ENCODE measurements at places on chromosomes 6 and 20.

DNA sequence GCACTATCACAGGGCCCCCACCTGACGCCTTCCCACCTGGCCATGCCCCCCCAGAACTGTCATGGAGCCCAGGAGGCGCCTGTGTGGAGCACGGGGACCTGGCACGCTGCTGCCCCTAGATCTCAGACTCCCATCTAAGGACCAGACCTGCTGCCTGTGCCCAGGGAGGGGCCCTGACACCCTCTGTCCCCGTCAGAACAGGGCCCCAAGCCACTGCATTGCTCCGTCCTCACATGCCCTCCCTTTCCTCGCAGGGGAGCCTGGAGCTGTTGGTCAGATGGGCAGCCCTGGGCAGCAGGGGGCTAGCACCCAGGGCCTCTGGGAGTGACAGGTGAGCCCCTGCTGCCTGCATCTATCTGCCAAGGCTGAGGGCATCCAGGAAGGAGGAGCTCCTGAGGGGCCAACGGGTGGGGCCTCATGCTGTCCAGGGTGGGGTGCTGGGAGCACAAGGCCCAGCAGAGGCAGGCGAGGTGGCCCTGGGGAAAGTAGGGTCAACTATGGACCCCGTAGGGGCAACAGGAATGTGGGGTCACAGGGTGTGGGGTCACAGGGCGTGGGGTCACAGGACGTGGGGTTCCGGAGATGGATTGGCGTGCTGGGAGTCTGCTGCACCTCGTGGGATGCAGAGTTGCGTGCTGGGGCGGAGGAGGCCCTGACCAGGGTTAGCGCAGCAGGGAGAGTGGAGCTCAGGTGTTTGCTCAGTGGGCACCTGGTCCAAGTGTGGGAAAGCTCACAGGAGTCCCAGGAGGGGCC is 31.6 kb downstream of the CHRNA4 start:
- no peak for DNase-seq

GRCh38 chr6:121823437-121823851 is 388.0 kb downstream of the GJA1 start:
- DNase-seq = no peak

DNA sequence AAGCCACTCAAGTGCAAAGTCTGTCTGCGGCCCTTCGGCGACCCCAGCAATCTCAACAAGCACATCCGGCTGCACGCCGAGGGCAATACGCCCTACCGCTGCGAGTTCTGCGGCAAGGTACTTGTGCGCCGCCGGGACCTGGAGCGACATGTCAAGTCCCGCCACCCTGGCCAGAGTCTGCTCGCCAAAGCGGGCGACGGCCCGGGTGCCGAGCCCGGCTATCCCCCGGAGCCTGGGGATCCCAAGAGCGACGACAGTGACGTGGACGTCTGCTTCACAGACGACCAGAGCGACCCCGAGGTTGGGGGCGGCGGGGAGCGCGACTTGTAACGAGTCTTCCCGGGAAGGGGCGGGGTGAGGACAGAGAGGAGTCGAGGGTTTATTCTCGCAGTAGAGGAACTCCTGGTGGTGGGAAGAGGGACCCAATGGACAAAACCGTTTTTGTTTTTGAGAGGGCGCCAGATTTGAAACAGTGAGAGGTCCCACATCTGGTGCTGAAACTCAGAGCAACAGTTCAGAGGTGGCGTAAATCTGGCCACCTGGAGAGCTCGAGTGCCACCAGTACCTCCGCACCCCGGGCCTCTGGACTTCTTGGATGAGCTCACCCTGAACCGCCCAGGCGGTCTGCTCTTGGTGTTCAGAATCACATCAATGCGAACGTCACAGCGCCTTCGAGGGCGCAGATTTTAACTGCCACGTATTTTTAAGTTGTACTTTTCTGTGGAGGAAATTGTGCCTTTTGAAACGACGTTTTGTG is 8.0 kb downstream of the PRDM13 start:
- DNase-seq = no peak

DNA sequence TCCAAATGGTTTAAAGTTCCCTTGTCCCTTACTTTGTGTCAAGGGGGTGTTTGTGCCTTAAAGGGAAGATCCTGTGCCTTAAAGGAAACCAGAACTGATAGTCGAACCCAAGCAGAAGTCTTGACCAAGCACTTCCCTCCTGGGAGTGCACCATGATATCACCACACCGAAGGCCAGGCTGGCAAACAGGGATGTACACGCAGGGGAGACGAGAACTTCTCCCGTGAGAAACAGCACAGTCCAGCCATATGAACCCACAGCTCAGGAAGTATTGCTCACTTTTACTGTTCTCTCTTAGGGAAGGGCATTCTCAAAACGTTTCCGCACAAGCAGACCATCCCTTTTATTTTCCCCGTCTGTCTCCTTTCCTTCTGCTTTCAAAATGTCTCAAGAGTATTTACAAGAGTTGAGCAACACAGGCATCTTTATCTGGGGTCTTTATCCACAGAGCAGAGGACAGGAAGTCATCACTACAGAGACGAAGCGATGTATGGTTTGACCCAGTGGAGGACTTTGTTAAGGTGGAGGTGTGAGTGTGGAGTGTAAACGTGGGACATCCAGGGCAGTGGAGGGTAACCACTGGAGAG is 12.8 kb upstream of the SERPINB1 start:
- DNase-seq = peak; percentile 81

GRCh38 chr20:32036252-32036651 is 15.8 kb upstream of the HCK start:
- no peak for DNase-seq

- DNase-seq = no peak
Observed at GRCh38 chr20:15842872-15843271, 730.4 kb downstream of the KIF16B start.

DNA sequence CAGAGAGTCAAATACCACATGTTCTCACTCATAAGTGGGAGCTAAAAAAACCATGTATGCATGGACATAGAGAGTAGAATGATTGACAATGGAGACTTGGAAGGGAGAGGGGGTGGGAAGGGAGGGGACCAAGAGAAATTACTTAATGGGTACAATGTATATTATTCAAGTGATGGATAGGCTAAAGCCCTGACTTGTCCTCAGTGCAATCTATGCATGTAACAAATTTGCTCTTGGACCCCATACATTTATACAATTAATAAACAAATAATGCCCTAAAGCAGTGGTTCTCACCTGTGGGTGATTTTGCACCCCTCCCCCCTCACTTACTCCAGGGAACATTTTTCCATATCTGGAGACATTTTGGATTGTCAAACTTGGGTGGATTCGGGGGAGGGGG is 33.5 kb upstream of the NEDD9 start:
- DNase-seq = no peak

GRCh38 chr6:81934936-81935335 is 182.5 kb upstream of the TENT5A start:
- no peak for DNase-seq

DNA sequence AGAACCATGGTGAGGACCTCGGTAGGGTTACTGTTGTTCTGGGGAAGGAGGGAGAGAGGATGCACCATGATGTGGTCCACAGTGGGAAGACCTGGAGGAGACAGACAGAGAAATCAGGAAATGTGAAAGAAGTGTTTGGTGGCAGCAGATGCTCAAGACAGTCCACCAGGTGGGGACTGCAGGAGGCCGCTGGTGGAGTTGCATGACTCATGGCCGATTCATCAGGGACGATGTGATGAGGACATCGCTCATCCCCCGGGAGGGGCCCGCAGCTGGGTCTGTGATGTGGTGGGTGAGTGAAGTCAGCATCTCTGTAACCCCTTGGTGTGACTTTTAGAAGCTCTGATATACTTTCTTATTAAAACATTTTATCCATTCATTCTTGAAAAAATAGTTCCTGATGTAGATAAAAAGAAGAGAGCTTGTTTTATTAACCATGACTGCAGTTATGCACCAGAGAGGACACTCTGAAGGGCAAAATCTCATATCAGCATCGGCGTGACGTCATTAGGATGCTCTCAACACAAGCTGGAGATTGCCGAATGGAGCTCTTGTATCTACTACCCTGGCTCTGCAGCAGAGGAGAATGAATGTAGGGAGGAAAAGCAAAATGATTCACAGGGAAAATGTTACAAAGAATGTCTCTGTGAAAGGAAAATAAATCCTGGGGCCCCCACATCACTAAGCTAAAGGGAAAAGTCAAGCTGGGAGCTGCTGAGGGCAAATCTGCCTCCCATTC is 71.2 kb downstream of the RAMACL start:
- DNase-seq = peak; percentile 24

DNA sequence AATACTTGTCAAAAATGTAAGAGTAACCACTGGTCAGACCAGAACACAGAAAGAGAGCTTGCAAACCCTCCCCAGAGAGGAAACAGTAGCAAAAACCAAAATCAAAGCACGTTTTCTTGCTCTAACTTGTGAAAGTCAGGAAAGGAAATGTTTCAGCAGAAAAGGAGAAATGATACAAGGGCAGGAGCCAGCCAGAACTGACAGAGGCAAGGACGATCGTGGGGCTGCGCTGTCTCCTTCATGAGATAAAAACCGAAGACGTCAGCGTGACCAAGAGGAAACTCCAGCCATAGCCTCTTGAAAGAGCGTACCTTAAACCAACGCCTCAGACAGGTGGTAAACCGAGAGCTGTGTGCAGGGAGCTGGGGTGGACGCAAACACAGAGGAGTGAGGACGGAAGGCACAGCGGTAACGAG is 27.5 kb downstream of the LAMA5 start:
- DNase-seq = no peak

DNA sequence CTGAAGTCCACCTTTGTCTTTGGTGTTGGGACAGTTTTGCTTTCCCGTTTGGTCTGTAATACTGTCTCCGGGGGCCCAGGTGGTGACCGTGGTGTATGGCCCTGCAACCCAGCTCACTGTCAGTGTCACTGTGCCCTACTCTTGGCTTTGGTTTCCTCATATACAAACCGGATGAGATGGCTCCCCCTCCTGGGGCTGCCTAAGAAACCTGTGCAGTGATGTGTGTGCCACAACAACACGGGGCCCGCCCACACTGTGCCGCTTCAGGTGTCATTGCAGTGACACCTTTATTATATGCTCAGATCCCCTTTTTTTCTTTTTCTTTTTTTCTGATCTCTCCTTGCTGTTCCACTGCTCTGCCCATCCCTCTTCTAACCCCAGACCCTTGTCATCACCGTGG is 73.9 kb downstream of the RAMACL start:
- DNase-seq = no peak

DNA sequence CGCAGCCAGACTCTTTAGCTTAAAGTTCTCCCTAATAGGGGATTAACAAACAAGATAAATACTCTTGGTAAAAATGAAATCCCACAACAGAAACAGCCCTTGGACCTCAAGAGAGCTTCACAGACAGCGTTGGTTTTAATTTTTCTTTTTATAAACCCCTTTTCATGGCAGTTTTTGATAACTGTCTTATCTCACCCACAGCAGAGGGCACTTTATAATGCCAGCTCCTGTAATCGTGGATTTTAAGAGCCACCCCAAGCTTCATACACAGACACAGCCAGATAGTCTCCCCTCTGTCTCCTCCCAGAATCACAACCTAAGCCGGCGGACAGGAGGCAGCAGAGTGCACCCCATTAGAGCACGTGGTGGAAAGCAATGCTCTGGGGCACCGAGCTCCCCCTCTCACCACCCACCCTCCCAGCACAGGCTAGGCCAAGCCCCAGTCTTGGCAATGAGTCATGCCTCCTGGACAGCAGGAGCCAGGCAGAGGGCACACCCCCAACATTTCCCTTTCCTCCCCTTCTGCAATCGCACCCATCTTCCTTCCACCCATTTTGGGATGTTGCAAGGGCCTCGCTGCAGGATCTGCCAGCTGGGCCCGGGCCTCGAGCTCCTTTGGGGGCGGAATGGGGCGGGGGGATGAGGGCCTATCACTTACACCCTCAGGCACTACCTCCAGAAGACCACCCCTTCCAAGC is 2.4 kb downstream of the JAG1 start:
- DNase-seq = peak; percentile 85

DNA sequence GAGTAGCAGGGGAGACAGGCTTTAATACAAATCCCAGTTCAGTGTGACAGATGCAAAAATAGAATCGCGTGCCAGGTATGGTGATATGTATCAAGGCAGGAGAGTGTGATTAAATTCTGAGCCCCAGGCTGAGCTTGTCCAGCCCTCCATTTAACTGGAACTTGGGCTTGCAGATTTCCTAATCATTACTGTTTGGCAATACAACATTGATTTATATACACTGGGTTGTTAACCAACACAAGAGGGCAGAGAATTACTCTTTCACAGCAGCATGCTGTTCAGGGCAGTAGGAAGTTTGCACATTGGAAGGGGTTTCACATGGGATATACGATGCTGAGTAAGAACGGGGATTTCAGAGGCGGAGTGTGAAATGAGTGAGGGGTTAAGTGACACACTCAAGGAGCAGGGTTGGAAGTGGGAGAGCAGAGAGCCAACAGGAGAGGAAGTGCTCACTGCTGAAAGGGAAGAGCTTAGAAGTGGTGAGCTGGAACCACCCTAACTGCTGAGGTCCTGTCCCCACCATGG is 70.8 kb upstream of the ATXN1 start:
- no peak for DNase-seq

DNA sequence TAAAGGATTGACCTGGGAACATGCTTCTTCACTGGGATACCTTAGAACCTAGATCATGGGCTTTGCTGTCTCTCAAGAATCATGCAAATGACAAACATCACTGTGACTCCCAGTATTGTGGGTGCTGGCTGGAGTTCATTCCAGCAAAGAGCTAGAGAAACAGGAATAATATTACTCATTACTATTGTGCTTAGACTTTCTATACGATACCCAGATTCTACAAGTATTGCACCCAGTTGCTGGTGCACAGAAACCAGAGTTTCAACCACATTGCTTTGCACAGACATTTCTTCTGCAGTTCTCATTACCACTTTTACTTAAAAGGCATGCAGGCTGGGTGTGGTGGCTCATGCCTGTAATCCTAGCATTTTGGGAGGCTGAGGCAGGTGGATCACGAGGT is 220.4 kb upstream of the ZNF217 start:
- no peak for DNase-seq

GRCh38 chr6:108677894-108678293 is 117.2 kb downstream of the FOXO3 start:
- DNase-seq = no peak

- no peak for DNase-seq
Observed at GRCh38 chr6:4091941-4092340, 13.0 kb upstream of the FAM217A start.

GRCh38 chr6:72248621-72249020 is 362.3 kb downstream of the RIMS1 start:
- no peak for DNase-seq

- no peak for DNase-seq
Observed at GRCh38 chr20:1154226-1154625, 30.6 kb downstream of the TMEM74B start.

GRCh38 chr20:33474097-33474873 is 15.6 kb upstream of the CBFA2T2 start:
- DNase-seq = no peak

DNA sequence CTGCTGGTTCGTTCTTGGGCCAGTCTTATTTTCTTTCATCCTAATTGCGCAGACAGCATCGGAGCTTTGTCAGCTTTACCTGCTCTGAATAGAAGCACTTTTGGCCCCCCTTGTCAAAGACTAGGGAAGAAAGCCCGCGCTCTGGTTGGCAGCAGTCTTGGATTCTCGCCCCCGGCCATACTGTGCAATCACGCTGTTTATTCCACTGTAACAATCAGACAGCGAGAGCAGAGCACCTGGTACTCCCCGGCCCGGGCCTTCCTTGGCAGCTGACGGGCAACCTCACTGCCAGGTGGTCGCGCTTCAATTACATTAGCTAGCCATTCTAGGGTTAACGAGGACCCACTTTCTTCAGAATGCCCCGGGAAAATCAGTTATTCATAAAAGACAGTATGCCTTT is 72.6 kb downstream of the INSM1 start:
- DNase-seq = no peak

All from Ammon's horn (tissue), 1 donor.